ENCODE measurements at places on chromosomes 5 and 9.

- DNase-seq: no peak
Observed at GRCh38 chr9:128747241-128747640, 23.3 kb upstream of the ZDHHC12 start.

DNA sequence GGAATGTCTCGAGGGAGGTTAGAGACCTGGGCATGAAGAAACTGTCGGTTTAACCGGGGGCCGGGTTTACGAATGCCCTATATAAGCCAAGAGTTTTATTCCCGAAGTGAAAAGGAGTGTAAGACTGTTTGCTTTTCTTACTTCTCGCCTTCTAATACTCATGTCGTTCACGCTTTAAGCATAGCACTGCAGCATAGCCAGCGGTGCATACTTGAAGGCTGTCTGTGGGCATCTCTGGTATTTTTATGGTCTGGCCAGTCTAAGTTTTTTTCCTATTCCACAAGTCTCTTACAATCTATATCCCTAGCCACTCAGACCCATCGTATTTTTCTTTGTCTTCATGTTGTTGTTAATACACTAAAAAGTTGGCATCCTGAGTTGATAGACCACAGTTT lies 1.2 kb downstream of the UHRF2 start:
- DNase-seq: no peak

DNA sequence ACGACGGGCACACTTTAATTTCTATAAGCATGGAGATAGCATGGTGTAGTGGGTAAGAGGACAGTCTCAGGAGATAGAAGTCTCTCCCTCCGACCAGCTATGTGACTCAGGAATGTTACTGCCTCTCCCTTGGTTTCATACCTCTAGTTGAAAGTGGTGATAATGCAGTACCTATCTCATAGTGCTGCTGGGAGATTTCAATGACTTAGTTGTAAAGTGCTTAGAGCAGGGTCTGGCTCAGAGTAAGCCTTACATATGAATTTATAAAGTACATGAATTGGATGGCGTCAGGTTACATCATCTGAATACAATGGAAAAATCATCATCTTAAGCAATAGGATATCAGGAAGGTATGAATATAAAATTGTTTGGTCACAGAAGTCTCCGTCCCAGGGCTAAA lies 952.8 kb upstream of the EDIL3 start:
- DNase-seq: no peak

DNA sequence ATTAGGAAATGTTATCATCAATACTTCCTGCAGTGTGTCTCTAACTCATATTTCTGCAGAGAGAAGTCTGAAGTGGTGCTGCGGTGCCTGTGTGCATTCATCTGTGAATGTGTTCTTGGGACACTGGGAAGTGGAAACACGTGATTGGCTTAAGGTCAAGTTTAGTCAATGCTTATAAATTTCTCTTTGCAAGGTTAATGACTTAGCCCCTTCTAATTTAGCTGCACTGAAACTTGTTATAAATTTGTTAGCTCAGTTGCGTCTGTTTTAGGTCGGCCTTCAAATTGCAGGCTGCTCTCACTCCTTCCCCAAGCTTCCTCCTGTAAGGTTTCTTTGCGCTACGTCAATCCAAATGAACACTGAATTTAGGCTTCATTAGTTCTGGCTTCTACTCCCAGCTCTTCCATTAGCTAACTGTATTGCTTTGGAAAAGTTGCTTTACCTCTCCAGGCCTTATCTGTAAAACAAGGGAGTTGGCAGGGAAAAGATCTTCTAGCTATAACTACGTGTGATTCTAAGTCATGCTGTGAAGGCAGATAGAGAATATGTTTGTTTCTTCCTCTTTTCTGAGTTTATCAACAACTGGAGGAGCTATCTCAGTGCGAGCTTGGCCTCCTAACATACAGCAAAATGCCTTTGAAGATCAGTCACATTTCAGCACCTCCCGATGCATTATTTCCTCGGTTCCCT lies 341.8 kb downstream of the NFIB start:
- DNase-seq: no peak

DNA sequence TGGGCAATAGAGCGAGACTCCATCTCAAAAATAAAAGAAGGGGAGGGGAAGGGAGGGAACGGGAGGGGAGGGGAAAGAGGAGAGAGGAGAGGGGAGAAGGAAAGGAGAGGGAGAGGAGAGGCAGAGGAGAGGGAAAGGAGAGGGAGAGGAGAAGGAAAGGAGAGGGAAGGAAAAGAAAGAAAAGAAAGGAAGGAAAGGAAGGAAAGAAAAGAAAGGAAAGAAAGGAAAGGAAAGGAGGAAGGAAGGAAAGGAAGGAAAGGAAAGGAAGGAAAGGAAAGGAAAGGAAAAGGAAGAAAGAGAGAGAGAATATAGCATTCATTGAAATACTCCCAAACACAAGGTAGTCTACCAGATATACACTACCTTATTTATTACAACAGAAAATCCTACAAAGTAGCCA lies 44.8 kb downstream of the SUSD1 start:
- DNase-seq: no peak

All from cerebellar nuclear complex (tissue), 1 donor.